GOT3 (cell line): ENCODE measurements at places on chromosomes 3 and 15.

DNA sequence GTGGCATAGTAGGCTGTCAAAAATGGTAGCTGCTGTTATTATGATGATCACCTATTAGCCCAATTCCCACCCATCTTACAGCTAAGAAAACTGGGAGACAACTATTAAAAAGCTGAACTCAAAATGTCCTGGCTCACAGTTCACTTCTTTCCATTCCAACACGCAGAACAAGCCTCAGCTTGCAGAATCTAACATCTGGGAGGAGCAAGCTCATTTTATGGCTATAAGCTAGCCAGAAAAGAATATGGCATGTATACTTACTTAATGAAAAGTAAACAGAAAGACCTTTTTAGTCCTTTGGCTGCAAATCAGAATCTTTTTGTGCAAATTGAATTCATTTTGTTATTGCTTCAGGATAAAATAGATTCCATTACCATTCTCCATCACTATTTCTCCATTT is 34.8 kb upstream of the CFAP20DC start:
- DNase-seq: no peak

GRCh38 chr3:120101624-120102023 is 7.4 kb upstream of the GSK3B start:
- DNase-seq: no peak

DNA sequence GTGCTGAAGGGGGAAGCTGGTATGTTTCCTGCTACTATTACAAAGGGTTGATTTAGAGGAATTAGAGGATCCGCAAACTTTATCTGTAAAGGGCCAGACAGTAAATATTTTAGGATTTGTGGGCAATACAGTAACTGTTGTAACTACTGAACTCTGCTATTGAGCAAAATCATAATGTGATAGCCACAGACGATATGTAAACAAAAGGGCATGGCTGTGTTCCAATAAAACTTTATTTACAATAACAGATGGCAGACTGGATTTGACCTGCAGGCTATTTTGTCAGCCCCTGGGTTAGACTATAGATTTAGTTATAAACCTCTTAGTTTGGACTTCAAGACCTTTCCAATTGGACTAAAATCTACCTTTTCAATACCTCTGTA is 27.8 kb upstream of the KCNMB2 start:
- DNase-seq: no peak

DNA sequence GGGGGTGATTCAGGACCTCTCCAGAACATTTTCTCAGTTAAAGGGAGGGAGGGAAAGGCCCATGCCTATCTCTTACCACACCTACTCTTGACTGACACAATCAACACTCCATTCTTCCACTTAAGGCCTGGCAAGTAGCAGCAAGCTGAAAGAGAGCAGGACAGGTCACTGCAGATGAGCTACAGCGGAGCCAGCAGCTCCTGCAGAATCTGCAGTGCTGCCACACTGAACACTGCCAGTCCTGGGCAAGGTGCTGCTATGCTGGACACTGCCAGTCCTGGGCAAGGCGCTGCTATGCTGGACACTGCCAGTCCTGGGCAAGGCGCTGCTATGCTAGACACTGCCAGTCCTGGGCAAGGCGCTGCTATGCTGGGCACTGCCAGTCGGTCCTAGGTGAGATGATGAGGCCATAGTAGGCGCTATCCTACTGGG is 143.7 kb downstream of the MYLK start:
- DNase-seq: no peak

- no peak for DNase-seq
Measured at GRCh38 chr3:9716801-9717555, 13.3 kb downstream of the CPNE9 start.

DNA sequence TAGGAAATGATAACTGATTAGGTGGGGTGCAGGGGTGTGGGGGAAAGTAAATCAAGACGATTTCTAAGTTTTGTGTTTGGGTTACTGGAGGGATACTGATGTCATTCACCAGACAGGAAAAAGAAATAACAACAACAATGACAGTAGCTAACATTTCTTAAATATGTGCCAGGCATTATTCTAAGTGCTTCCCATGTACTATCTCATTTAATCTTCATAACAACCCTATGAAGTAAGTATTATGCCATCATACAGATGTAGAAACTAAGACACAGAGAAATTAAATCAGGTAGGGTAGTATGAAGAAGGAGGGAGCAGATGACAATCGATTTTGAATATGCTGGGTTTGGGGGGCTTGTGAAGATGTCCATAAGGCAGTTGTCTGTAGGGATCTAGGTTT is 13.3 kb downstream of the MYO5A start:
- DNase-seq: no peak

GRCh38 chr3:24072193-24072592 is 127.1 kb downstream of the NR1D2 start:
- DNase-seq: no peak

DNA sequence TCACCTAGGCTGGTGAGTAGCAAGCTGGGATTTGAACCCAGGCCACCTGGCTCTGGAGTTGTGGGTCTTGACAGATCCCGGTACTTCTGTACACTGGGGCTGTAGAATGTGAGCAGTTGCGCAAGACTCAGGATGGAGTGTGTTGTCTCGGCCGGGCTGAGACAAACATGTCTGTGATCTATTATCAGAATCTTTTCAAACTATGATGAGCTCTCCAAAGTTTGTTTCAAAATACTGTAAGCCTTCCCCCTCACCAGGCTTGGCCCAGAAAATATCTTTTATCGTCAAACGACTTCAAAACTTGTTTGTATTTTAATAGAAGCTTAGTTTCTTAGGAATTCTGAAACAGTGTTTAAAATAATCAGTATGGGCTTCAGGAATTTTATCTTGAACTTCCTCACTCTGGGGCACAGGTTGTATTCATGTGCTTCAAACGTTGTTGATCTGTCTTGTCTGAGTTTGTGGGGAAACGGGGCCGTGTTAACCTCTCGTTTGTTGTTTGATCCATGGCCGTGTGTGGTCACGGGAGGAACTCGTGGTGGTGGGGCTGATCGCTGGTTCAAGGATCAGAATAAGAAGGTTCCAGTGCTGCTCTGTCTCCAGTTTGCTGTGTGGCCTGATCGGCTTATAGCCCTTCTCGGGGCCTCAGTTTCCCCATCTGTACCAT is 40.3 kb upstream of the TFRC start:
- DNase-seq: no peak

- DNase-seq: no peak
Measured at GRCh38 chr3:97830638-97831037, 8.8 kb downstream of the CRYBG3 start.

GRCh38 chr3:111801693-111802092 is 57.4 kb upstream of the PHLDB2 start:
- DNase-seq: no peak

DNA sequence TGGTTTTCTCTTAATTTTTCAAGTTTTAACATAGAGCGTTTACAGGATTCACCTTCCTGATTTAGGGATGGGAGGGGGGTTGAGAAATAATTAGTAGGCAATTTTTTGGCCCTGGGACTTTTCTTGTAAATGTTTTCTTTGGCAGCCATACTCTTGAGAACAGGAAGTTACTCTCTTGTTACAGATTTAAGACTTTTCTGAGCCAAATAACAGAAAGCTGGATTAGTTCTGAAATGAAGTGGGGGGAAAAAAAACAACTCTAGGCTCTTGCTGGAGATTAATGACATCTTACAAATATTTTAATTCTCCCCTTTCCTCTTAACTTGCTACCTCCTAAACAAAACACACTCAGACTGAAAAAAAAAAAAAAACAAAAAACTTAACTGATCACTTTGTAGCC is 13.8 kb upstream of the POLR2M start:
- DNase-seq: no peak

- no peak for DNase-seq
Measured at GRCh38 chr3:54358969-54359694, 236.8 kb downstream of the CACNA2D3 start.

DNA sequence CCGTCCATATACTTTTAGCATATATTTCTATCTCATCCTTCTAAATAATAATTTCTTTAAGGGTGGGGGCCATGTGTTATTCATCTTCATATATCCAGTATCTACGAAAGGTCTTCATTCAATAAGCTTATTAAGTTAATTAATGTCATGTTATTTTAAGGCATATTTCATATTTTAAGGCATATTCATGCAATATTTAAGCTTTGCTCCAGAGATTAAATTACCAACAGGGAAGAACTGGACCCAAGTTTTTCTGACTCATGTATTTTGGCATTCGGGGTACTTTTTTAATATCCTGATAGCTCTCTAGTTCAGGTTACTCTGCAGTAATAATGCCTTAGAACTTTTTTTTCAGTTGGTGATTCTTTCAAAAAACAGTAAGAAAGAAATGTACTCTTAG is 27.4 kb downstream of the PHC3 start:
- DNase-seq: no peak

GRCh38 chr3:44427683-44428082 is 49.8 kb downstream of the ZNF445 start:
- no peak for DNase-seq

GRCh38 chr3:176919836-176920765 is 277.2 kb downstream of the TBL1XR1 start:
- DNase-seq: no peak

DNA sequence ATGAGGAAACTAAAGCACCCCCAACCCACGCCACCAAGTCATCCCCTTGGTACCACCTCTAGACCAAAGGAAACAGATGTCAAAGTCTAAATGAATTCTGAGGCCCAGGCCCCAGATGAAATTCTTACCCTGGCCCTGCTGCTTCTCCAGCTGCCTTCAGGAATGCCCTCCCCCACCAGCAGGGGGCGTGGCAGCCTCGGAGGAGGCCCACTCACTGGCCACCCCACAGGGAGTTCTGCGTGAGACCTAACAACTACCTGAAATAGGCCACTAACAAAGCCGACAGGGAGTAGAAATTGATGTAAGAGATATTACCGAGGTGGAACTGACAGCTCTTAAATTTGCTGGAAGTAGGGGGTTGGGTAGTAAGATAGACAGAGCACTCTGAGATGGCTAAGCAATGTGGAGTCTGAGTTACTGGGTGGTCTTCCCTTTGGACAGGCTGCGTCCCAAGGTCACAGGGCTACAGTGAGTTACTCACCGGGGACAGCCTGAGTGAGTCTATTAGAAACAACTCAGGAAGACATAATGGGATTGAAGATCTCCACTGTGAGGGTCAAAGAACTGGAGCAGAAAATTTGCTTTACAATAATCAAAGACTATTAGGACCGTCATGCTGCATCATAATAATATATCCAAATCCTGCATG is 240.7 kb downstream of the SHOX2 start:
- no peak for DNase-seq

- DNase-seq: no peak
Measured at GRCh38 chr3:173399044-173399443, 1.5 kb downstream of the NLGN1 start.

- no peak for DNase-seq
Measured at GRCh38 chr3:100581650-100582049, 27.8 kb upstream of the ADGRG7 start.

- no peak for DNase-seq
Measured at GRCh38 chr15:71880276-71880675, 69.9 kb downstream of the NR2E3 start.

- no peak for DNase-seq
Measured at GRCh38 chr15:99677540-99678134, 55.6 kb downstream of the LYSMD4 start.

DNA sequence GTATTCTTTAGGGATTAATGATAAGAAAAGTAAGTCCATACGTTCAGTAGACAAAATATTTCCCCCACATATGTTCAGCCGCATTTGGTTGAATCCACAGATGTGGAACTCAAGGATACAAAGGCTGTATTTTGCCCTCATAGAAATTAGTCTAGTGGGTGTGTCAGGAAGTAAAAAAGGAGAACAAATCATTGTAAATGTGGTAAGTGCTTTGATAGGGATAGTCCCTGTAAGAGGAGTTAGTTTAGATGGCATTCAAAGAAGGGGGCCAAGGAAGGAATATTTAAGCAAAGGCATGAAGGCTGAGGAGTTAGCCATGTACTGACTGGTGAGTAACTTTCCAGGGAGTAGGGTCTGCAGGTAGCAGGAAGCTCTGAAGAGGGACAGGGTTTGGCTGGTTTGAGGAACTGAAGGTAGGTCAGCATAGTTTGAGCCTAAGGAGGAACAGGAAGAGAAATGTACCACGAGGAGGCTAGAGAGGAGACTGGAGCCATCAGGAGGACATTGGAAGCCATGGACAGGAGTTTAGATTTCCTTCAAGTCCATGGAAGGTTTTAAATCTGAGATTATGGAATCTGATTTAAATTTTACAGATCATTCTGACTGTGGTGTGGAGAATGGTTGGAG is 98.8 kb downstream of the MME start:
- no peak for DNase-seq

DNA sequence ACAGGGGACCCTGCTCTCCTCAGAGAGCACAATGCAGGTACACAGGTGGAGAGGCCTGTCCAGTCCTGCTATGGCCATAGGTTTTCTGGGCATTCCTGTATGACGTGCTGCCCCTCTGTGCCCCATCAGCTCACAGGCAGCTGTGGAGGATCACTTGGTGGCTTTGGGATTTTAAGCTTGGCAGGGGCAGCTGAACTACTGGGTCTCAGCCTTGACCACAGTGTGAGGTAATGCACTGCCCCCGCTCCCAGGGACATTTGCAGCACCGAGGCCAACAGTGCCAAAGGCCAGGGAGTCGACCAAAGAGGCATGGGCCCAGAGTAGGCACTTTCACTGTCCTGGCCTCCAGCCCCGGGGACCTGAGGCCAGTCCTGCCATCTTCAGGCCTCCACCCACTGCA is 46.2 kb downstream of the ZDHHC3 start:
- DNase-seq: no peak

DNA sequence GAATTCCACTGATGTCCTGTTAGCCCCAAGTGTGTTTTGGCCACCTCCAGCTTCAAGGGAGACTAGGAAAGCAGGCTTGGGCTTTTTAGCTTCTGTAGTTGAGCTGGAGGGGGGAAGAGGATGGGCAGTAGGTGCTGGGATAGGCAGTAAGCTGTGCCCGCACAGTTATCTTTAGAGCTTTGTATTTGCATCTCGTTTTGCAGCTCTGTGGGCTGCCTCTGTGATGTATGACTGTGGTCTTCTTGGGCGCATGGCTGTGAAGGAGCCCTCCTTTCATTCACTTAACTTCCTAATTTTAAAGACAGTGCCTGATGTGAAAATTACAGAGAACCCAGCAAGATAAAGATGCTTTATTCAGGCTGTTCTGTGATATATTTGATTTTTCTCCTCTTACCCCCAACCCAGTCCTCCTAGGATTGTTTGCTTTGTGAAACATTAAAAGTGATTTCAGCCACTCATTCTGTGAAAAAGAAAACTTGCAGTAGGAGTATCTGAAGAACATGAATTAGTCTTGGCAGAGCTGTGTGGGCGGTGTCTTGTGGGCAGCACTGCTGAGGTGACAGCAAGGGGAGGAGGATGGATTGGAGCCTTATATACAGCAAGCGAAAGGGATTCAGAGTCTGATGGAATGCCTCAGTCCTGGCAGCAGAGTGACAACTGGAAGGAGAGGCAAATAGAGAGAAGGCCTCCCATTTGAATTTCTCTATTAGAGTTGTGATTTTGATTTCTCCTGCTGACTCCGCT is 74.3 kb downstream of the LARS2 start:
- no peak for DNase-seq
